ENCODE measurements at places on chromosomes 6 and 20.

- no peak for DNase-seq
These were observed 567.8 kb downstream of the GRIK2 start for GRCh38 chr6:101961357-101961756.

DNA sequence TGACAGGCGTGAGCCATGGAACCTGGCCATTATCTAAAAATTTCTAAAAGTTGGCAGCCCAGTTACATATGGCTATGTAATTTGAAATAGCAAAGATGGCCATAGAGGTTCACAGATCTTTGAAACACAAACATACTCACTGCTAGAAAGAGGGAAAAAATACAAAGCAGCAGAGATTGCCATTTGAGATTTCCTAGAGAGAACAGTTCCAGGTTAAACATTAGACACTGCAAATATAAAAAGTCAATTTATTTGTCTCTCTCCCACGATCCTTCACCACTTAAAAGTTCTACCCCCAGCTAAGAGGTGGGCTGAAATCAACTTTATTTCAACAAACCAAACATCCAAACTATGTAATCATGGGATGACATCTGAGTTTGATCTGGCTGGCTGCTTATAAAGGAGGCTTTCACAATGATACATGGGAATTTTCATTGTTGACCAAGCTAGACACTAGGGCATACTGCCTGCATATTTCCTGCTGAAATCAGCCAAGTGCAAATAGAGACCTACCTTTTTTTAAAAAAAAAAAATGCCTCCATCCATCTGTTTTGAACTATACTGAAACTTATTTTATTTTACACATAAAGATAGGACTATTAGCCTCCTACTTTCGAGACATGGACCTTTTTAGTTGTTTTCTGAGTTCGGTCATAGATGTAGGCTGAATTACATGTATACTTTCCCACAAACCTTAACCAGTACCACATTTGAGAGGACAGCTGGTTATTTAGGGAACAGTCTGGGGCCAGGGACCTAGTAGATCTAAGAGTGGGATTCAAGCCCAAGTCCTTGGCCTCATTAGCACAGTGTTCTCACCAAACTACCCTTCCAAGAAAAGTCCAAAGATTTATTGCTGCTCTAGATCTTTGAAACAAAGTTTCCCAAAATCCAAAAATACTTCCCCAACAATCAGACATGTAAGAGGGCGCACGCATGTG lies 16.6 kb downstream of the DCDC2 start:
- no peak for DNase-seq

- DNase-seq = no peak
These were observed 127.6 kb downstream of the TRDN start for GRCh38 chr6:123509112-123509511.

- no peak for DNase-seq
These were observed 114.6 kb downstream of the RCAN2 start for GRCh38 chr6:46376562-46377061.

DNA sequence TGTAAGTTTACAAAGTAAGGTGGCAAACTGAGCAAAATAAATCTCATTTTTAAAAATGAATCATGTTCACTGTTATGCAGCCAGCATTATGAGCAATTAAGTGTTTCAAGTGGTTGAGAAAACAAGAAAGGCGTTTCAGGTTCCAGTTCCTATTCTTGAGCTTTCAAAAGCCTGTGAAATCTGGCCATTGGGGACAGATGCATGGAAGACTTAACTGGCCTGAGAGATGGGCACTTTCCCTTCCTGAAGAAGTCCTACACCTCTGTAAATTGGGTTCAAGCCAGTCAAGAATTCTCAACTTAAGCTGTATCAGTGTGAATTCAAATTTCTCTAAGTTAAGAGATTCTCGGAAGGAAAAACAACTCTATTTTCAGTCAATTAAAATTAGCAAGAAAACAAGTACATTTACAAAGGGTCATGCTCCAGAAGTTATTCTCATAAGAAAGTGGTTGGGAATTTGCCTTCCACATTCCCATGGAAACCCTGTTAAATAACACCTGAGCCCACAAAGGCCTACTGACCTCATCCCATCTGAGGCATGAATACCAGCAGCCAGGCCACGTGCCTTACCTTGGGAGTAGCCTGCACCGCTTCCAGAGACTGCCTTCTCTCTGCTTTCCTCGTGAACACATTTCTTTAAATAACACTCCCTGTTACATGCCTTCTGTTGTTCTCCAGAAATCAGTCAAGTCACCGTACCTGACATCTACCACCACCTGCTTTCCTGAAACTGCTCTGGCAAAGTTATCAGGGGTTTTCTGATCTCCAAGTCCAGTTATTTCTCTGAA lies 19.4 kb downstream of the MAP3K5 start:
- DNase-seq = no peak

GRCh38 chr6:125211352-125211751 lies 57.8 kb downstream of the TPD52L1 start:
- DNase-seq = no peak

DNA sequence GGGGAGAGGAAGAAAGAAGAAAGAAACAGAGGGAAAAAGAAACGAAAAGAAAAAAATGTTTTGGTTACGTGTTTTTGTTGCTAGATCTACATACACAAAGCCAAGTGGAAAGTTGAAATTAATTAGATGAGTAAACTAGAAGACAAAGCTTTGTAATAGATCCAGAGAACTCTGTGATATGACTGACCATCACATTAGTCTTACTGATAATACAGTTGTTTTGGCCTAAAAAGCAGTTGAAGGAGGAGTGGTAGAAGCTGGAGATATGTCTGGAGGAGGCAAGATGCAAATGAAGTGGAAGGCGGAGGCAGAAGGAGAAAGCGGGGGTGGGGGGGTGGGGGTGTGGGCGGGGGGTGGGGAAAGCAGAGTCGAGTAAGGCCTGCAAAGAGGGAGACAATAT lies 500.1 kb upstream of the ID4 start:
- DNase-seq = no peak

- DNase-seq = no peak
These were observed 6.8 kb upstream of the ALDH8A1 start for GRCh38 chr6:134956676-134957075.

GRCh38 chr6:20698675-20699074 lies 164.4 kb downstream of the CDKAL1 start:
- no peak for DNase-seq

- DNase-seq = no peak
These were observed 131.6 kb upstream of the TCF21 start for GRCh38 chr6:133757335-133757734.

DNA sequence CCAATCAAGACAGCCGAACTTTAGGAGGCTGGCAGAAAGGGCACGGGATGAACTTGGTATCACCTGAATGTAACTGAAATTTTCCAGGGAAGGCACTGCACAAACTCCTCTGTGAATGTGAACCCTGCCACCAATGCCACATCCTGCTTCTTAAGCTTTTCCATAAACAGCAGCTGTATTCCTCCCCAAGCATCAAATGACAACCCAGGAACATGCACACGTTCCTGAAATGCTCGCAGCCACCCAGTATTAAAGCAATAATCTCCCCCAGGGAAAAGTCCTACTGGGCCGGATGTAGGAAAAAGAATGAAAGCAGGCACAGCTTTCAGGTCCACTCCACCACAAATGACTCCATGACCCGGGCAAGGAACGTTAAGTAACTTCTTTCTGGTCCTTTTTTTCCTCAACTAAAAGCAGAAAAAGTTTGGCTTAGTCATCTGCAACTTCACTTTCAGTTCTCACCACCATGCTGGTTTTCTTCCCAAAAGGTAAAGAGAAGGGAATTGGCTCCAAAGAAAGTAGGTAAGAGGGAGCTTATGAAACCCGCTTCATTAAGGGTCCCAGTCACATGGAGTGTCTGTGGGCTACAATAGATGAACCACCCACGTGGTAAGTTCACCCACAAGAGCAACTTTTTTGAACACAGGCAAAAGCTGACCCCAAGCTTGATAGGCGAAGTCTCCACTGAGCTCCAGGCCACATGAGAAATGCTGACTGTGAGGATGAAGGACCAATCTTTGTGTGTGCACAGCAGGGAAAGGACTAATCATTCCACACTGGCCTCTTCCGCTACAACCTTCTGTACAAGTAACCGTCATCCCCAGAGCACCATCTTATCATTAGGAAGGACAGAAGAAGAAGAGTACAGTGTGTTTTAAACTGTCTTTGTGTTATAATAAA lies 90.1 kb downstream of the HIVEP2 start:
- DNase-seq = no peak

DNA sequence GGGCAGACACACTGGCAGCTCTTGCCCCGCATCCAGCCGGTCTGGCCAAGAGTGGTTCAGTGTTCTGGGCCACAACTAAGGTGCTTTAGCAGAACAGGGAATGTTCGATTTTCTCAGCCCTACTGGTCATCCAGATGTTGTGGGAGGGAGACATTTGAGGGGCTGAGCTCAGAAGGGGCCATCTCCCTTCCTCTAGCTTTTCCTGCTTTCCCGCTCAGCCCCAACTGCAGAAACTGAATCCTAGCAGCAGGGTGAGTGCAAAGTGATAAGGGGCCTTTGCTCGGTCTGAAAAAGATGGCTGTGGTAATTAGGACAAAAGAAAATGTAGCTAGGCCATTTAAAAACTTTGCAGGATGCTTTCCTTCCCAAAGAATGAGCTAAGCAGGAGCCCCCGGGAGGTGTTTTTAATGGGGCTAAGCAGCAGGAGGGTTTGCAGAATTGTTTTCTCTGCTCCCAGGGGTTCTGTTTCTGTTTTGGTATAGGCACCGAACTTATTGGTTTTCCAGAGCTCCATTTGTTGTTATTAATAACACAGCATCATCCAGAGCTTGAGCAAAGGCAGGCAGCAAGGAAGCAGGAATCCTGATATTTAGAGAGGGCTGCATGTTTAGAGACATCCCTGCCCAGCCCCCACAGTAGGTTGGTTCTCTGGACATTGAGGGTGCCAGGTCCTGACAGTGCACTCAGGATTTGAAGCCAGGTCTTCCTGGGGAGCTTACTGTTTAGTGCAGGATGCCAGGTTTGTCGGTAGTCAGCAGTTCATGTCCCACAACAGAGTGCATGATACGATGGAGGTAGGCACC lies 210.9 kb downstream of the SLC24A3 start:
- DNase-seq = no peak

GRCh38 chr6:7390226-7390878 lies 744 bp downstream of the RIOK1 start:
- no peak for DNase-seq

GRCh38 chr6:149129371-149130077 lies 188.0 kb upstream of the TAB2 start:
- DNase-seq = no peak

- DNase-seq = no peak
These were observed 8.3 kb downstream of the FAM110A start for GRCh38 chr20:841568-842546.

GRCh38 chr6:6412700-6413099 lies 92.2 kb upstream of the F13A1 start:
- DNase-seq = no peak

GRCh38 chr6:17707371-17707651 lies 586 bp upstream of the NUP153 start:
- DNase-seq = no peak

DNA sequence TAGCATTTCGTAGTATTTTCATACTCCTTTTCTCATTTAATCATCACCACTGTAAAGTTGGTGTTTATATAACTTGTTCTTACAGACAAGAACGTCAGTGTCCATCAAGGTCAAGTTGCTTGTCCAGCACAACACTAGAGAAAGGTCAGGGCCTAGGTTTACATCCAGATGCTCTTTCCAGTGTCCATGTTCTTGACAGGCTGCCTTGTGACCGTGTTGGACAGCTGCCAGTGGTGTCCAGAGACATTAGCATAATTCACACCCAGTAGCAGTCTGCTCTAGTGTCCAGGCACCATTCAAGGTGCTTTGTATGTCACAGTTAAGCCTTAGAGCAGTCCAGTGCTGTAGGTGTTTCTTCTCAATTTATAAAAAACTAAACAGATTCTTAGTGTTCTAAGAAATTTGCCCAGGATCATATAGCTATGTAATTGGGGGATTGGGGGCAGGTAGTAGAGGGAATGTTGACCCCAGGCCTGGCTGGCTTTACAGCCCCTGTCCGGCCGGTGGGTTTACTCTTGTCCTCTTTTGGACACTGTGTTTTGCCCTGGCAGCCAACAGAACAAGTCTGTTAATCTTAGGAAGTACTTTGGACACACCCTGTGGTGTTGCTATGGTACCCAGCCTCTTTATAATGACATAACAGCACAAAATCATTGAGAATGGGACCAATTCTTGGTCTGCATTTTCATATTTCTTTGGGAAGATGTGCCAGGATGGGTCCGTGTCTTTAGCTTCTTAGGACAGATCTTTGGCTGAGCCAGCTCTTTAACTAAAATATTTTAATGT lies 8.0 kb downstream of the STK35 start:
- no peak for DNase-seq

DNA sequence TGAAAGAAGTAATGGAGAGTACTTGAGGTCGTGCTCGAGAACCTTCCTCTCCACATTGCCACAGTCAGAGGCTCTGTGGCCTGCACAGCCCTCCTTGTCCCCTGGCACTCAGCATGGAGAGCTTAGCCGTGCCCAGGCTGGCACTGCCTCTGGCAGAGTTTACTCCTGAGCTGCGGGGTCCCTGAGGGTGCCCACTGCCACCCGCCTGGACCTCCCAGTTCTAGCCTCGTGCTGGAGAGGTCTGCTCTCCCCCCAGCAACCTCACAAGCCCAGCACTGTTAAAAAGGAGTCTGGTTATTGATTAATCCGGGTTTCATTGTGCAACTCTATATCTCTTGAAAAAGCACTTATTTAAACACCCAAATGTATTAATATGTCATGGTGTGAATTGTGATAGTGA lies 226.8 kb downstream of the TMEM242 start:
- DNase-seq = no peak

DNA sequence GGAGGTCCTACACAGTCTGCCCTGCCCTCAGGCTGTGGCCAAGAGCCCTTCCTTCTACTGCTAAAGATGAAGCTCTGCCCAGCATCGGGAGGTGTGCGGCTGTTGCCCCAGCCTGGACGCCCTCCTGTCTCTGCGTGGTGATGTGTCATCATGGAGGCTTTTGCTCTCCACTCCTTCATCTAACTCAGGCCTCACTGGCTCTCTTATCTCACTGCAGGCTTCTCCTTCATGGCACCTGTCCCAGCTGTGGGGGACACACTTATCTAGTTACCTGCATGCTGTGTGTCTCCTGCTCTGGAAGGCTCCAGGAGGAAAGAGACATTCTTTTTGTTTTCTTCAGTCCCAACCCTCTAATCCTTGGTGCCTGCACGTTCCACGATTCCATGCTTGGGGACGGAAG lies 89.1 kb downstream of the PSMG4 start:
- no peak for DNase-seq

GRCh38 chr6:128870746-128871145 lies 12.2 kb upstream of the LAMA2 start:
- no peak for DNase-seq

DNA sequence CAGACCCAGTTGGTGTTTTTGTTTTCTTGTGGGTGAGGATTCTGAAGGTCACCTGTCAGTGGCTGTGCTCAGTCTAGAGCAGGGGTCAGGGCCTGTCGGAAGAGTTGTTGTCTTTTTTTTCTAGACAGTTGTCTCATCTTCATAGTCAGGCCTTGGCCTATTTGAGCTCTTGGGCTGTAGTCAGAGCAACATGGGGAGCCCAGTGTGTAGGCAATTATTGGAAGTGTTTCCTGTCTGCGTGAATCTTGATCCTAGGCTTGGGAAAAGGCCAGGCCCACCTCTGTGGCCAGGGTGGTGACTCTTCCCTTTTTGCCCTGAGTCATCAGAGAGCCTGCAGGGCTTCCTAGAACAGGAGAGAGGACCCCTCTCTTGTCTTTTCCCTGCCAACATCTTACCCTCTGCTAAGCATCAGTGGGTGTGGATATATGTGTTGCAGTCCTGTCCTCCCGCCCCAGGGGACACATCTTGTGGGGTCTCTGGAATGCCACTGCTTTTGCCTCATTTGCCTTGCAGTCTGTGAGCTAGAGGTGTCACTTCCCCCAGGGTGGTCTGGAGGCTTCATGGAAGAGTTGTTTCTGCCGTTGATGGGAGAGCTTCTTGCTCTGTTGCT lies 11.4 kb downstream of the TJAP1 start:
- DNase-seq = no peak

Measured in activated T-helper 1 cell treated with anti-CD3 and anti-CD28 coated beads, Interleukin-2, amount 50 U/mL, for 16 hours (primary cell).